ENCODE measurements at places on chromosomes 11 and 22.

- DNase-seq, result no peak
These were observed 76.8 kb upstream of the SHANK2 start for GRCh38 chr11:71329165-71329510.

GRCh38 chr11:95796501-95796900 is 6.2 kb downstream of the CEP57 start:
- no peak for DNase-seq

- no peak for DNase-seq
These were observed 40.2 kb upstream of the CCDC90B start for GRCh38 chr11:83326326-83326725.

GRCh38 chr11:28526406-28526751 is 418.2 kb downstream of the METTL15 start:
- no peak for DNase-seq

DNA sequence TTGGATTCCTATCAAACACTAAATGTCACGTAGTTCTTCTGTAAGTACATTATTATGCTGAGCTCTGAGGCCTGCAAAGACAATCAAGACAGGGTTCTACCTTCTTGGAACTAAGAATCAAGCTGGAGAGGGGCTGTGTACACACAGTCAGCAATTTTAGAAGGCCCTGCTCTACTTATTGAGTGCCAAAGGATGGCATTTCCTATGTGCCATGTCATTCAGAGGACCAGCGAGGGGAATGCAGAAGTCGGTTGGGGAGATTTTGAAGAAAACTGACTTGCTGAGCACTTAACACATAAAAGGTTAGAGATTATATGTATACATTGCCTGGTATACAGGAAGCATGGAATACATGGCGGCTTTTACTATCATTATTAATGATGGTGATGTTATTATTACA is 5.3 kb downstream of the SLC37A2 start:
- no peak for DNase-seq

DNA sequence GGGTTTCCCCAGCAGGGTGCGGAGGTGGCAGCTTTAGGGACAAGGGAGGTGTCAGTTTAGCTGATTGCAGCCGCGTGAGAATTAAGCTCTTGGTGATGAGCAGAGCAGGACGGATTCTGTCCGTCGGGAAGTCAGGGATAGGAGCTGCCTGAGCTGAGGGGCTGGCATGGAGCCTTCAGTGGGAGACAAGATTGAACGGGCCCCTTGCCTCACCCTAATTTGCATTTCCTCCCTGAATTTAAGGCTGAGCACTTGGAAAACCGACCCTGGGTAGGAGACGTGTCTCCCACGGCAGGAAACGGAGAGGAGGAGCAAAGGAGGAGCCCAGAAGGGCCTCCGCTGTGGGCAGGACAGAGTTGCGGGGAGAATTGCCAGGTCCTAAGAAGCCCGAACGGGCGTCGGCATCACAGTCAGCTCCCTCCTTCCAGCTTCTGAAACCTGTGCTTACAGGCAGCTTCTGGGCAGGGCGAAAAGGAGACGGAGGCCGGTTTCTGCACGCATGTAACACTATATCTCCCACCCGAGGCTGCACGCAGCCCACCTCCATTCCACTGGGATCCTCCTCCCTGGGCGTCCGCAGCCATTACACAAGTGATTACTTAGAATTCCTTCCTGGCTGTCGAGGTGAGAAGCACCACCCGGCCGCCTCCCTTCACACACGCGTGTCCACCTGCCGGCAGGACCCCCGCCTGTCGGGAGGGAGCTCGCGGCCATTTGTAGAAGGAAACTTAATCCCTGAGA is 345.8 kb downstream of the BRD1 start:
- no peak for DNase-seq

GRCh38 chr11:88415495-88415894 is 78.0 kb upstream of the CTSC start:
- no peak for DNase-seq

- peak; percentile 50 for DNase-seq
These were observed 1.8 kb downstream of the CDC42EP2 start for GRCh38 chr11:65316227-65317024.

DNA sequence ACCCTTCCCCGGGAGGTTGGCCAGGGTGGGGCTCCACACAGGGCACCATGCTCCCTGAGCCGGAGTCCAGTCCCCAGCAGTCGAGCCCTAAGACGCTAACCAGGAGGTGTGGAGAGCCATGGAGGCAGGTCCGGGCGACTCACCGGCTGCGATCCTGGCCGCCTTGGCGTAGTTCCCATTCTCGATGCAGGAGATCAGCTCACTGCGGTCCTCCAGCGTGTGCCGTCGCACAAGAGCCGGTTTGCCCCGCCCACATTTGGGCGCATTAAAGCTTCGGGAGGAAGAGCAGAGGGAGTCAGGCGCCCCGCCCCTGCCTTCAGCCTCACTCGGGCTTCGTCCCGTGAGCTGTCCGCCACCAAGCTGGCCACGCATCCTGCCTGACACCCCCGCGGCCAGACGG is 50.8 kb downstream of the BRD1 start:
- DNase-seq, result no peak

- no peak for DNase-seq
These were observed 37.7 kb downstream of the NF2 start for GRCh38 chr22:29641042-29641699.

- DNase-seq, result no peak
These were observed 33.4 kb downstream of the PARVB start for GRCh38 chr22:44057401-44057987.

- no peak for DNase-seq
These were observed 202.0 kb upstream of the SNX19 start for GRCh38 chr11:131118247-131118646.

- DNase-seq, result no peak
These were observed 25.2 kb upstream of the PANX1 start for GRCh38 chr11:94103471-94103870.

DNA sequence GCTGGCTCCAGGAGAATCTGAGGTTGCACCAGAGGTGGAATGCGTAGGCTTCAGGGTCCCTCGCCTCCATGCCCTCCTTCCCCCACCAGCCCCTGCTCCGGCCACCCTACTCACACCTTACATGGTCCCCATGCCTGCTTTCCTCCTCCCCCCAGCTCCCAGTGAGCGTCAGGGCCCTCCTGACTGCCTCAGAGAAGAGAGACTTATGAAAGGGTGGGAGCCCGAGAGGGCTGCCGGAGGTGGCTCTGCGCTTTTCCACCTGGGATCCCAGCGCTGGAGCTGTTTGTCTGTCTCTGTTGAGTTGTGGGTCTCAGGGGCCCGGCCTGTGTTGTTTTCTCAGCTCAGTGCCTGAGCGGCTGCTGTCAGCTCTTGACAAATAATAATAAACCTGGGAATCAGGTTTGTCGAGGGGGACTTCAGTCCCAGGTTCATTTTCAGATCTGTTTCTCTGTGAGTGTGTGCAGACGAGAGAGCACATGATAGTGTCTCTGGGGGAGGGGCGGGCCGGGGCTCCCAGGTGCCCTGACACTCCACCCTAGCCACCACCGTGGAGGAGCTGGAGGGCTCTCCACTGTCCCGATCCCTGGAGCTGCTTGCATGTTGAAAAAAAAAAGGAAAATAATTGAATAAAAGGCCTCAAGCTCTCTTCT is 153.7 kb downstream of the FEZ1 start:
- DNase-seq, result no peak

GRCh38 chr11:104329078-104329665 is 165.2 kb upstream of the PDGFD start:
- DNase-seq, result no peak

- no peak for DNase-seq
These were observed 400.0 kb downstream of the SOX6 start for GRCh38 chr11:15956302-15956701.

GRCh38 chr11:117547195-117547850 is 219.7 kb downstream of the CEP164 start:
- no peak for DNase-seq

- peak; percentile 94 for DNase-seq
These were observed 27.8 kb downstream of the WEE1 start for GRCh38 chr11:9601037-9601875.

DNA sequence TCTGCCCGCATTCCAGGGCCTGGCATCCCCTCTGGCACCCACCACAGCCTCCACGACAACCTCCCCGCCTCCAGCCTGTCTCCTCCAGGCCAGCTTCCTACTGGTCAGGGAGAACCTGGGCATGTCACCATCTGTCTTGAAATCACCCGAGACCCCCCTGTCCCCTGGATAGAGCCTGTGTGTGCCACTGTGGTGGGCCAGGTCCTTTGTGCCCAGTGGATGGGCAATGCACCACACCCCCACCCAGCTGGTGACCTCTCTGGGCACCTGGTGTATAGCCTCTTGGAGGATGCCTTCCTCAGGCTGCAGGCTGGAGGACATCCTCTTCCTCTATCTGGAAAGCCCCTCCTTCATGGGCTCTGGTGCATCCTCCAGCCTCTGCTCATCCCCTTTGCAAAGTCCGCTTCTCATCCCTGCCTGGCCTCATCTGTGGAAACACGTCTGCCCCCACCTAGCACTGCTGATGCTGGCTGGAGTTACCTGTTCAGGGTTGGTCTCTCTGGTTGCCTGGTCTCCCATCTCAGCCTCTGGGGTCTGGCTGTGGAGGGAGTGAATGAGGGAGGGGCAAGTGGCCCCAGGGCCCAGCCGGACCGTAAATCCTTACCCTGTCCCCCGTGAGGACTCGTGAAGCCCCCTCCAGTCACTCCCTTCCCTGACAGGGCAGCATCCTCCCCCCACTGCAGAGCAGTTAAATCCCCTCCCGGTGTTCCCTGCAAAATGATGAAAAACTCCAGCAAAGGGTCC is 589.6 kb downstream of the TBC1D22A start:
- DNase-seq, result no peak

DNA sequence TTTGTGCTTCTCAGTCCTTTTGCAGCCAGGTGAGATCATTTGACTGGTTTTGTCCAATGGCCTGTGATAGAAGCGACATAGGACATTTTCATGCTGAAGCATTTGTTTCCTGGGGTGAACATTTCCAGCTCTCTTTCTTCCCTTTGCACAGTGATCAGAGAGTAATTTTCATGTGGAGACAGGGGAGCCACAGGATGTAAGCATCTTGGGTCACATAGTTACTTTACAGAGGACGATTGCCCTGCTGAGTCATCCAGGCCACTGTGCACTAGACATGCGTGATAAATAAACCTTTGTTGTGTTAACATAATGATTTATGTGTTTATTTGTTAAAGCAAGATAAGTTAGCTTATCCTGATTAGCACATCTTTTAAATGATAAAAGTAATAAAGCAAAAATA is 263.5 kb upstream of the CCDC179 start:
- no peak for DNase-seq

Measured in HL-60 (cell line).